Activated T-helper 17 cell treated with anti-CD3 and anti-CD28 coated beads, Interleukin-2, amount 50 U/mL, for 72 hours (primary cell): ENCODE measurements at places on chromosomes 1 and 21. TPM values are rescaled to one million over a fixed set of nuclear protein-coding genes. Genes with fewer than 3 reads are reported as not detected.
A peak's percentile ranks its signal among the peaks of the same experiment; 100 is the strongest.

- ATAC-seq = no peak
These were observed 37.2 kb upstream of the IPO9 start for GRCh38 chr1:201791779-201792173.

- peak; percentile 37 for ATAC-seq
These were observed 1.2 kb downstream of the ITPKB start for GRCh38 chr1:226737819-226738420.

GRCh38 chr1:9256332-9256731 is 21.8 kb downstream of the H6PD start:
- ATAC-seq = no peak

OR10Z1 gene
- total RNA-seq = not detected

DNA sequence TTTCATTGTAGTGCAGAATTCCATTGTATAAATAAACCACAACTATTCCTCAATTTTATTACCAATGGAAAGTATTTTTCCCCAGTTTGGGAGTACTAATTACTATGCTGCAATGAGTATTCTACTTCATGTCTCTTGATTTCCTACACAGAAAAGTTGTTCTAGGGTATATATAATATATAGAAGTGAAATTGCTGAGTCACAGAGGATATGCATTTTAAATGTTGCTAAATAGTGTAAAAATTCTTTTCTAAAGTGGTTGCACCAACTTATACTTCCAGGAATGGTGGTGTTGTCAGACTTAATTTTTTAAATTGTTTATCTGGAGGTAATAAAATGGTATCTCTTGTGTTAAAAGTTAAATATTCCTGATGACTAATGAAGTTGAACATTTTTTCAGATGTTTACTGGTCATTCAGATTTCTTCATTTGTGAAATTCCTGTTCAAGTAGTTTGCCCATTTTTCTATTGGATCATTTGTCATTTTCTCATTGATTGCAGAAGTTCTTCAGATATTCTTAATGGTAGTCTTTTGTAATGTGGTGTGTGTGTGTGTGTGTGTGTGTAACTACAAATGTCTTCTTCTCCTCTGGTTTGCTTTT is 19.1 kb upstream of the MYOG start:
- ATAC-seq = no peak

ANGPTL1 gene
- total RNA-seq = not detected

SEMA4A gene
- 17.6 TPM for total RNA-seq

OR2M3 gene
- total RNA-seq = not detected

GRCh38 chr21:33031152-33031911 is 5.6 kb downstream of the OLIG2 start:
- no peak for ATAC-seq

DNA sequence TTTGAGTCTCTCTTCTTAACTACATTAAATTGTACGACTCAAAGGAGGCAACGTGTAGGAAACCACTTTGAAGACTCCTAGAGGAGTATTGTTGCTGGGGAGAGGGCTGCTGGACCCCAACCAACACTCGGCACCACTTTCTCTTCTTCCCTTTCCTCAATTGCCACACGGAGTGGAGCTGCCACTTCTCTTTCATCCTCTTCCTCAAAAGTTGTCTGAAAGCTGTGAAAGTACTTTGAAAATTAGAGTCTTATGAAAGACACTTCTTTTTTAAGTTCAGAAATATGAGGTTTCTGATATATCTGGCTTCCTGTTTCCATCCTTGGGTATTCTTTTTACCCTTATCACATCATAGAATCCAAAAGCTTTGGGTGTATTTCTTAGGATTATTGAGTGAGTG is 59.5 kb downstream of the MRPS6 start:
- no peak for ATAC-seq

- no peak for ATAC-seq
These were observed 31.2 kb downstream of the MTARC1 start for GRCh38 chr1:220817907-220818306.

DNA sequence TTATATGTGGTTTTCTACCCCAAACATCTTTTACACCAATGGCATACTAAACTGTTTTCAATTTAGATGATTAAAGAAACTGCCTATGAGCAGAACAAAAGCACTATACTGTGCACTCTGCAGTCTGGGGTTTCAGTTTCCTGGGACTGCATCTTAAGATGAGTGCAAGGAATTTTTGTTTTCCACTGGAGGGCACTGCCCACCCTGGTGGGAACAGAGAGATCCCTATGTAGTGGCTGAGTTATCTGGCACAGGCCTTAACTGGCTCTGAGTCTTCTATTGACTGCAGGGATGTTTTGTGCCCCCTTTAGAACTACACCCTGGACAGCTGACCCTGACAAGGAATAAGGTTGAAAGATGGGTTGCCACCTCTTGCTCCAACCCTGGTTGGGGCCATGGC is 12.0 kb downstream of the PROK1 start:
- no peak for ATAC-seq

DNA sequence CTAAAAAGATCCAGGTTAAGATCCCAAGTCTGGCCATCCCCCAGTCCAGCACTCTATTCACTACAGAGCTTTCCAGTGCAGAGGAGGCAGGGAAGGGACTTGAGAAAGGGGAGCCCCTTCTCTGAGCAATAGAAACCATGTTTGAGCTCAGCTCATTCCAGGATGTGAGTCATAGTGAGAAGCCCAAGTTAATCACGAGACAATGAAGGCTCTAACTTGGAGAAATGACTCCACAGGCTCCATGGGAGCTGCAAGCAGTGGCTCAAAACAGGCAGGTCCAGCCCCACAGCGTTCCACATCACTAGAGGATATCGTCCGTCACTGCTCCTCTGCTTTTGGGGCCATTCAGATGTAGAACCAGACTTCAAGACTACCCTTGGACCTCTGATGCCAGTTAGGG is 59.1 kb downstream of the CAMK2N1 start:
- ATAC-seq = peak; percentile 94

DNA sequence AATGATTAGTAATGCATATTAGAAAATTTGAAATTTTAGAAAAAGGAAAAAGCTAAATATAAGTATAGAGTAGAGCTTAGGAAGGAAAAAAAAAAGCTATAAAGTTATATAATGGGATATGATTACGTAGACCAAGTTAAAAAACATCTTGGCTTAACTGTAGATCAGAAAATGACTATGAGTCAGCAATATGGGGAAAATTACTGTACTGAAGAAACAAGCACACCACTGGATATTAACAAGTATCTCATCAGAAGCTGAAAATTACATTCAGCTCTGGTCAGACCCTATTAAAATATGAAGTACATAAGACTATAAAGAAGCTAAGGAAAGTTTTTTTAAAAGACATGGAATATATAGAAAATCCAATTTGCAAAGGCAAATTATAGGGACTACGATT is 19.5 kb downstream of the DNAJC8 start:
- no peak for ATAC-seq

CELA2B gene
- total RNA-seq = not detected

- ATAC-seq = no peak
These were observed 111.6 kb upstream of the ZC3H12A start for GRCh38 chr1:37362594-37363385.

- ATAC-seq = no peak
These were observed 36.7 kb downstream of the SLC19A1 start for GRCh38 chr21:45505416-45506021.

DNA sequence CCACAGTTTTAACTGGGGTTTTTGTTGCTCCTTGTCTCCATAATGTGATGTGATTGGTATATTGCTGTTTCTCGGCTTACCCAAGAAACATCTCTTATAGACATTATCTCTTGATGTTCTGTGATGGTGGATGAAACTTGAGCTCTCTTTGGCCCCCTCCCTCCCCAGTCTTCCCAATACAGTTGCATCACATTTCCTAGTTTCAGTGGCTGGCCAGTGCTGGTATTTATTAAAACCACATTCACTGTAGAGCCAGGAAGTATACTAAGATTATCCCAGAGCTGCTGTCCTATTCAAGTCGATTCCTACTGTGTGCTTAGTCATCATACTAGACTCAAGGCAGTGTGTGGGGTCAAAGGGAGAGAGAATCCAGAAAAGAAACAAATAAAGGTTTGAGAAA is 244.4 kb downstream of the KAZN start:
- no peak for ATAC-seq

DNA sequence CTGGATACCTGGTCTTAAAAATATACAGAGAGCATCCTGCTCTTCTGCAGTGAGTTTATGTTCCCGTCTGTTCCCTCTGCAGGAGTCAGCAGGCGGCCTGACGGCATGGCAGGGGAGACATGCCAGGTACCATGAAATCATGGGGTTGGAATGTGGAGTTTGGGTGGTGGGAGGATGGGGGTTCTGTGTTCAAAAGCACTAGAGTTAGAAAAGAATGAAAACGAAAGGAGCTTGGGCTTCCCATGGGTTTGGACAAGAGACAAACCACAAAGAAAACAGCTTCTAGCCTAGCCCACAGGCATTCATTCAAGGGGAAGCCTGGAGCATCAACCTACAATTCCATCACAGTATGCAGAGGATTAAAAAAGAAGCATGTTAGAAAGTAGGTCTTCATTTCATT is 59.9 kb downstream of the WARS2 start:
- no peak for ATAC-seq

- no peak for ATAC-seq
These were observed 21.8 kb downstream of the PPFIA4 start for GRCh38 chr1:203048086-203048485.

- peak; percentile 35 for ATAC-seq
These were observed 75.1 kb downstream of the PGM1 start for GRCh38 chr1:63668298-63668697.

- peak; percentile 84 for ATAC-seq
These were observed 58.5 kb downstream of the TENT5C start for GRCh38 chr1:117664314-117664713.

OR2T2 gene
- total RNA-seq = not detected

GREM2 gene
- 3.4 TPM for total RNA-seq

RGS13 gene
- total RNA-seq = 0.19 TPM

- no peak for ATAC-seq
These were observed 1441.7 kb downstream of the PLA2G4A start for GRCh38 chr1:188270497-188270896.

DNA sequence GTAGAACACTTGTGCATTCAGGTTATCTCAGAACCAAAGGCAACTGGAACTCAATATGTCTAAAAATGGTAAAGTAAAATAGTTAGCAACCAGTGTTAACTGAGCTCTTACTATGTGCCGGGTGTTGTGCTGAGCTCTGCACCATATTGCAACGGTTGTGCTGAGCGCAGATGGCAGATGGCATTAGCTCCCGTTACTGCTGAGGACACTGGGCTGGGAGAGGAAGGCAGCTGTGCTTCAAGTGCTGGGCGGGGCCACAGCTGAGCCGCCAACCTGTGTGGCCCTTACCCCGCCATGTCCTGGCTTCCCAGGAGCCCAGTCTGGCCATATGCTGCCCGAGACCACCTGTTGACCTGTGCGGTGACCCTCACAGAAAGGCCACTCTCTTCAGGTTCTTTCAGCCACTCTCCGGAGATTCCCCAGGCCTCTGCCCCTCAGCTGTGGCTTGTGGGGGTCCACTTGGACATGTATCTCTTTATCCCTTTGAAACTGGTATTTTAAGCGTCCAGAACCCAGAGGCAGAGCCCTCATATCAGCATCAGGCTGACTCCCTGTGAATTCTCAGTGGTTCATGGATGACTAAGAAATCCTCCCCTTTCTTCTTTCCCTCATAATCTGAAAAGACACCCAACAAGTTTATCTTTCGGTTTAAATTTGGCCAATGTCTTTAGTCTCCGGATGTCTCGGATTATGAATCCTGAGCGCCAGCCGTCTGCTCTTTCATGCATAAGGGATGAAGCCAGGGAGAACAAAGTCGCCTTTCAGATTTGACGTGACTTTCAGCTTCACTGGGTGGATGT is 26.4 kb downstream of the LDLRAP1 start:
- no peak for ATAC-seq

- no peak for ATAC-seq
These were observed 10.8 kb upstream of the UBXN10 start for GRCh38 chr1:20174937-20175666.

KIF17 gene
- 0.06 TPM for total RNA-seq

GRCh38 chr1:159339536-159339935 is 37.4 kb downstream of the FCER1A start:
- no peak for ATAC-seq

- ATAC-seq = peak; percentile 84
These were observed 42.9 kb upstream of the CD2 start for GRCh38 chr1:116711263-116711840.

AADACL3 gene
- not detected for total RNA-seq

CCT3 gene
- total RNA-seq = 185 TPM

PTPRC gene
- 366 TPM for total RNA-seq

GBP4 gene
- total RNA-seq = 36.5 TPM

- ATAC-seq = no peak
These were observed 21.0 kb downstream of the PRKAA2 start for GRCh38 chr1:56666112-56666608.

DNA sequence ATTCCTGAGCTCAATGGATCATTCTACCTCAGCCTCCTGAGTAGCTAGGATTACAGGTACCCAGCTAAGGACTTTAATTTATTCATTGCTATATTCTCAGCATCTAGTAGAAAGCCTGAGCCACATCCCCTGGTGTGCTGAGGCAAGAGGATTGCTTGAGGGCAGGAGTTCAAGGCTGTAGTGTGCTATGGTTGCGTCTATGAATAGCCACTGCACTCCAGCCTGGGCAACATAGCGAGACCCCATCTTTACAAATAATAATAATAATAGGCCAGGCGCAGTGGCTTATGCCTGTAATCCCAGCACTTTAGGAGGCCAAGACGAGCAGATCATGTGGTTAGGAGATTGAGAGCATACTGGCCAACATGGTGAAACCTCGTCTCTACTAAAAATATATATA is 3.3 kb upstream of the RPS6KA1 start:
- ATAC-seq = no peak

DNA sequence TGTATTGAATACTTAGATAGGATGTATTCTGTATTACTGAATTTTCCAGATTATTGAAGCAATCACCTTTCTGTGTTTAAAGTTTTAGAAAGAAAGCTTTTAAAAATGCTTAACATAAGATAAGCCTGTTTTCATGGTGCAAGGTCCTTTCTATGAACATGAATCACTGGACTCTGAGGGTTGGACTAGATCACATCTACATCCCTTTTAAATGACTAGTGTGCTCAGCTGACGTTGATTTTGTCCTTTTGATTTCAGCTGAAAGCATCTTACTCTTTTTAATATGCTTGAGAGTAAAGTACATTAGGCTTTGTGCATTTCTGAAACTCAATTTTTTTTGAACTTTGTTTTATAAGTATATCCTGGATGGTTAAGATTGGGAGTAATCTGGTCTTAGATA is 16.2 kb downstream of the MIER1 start:
- ATAC-seq = no peak

DNA sequence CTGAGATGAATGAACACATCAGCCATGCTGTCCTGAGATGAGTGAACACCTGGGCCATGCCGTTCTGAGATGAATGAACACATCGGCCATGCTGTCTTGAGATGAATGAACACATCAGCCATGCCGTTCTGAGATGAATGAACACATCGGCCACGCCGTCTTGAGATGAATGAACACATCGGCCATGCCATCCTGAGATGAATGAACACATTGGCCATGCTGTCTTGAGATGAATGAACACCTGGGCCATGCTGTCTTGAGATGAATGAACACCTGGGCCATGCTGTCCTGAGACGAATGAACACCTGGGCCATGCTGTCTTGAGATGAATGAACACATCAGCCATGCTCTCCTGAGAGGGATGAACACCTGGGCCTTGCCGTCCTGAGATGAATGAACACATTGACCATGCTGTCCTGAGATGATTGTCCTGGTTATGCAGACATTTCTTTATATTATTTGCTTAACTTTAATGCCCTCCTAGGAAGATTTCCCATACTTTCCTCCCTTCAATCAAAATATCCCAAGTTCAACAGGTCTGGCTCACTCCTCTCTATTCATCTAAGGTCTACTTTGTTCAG is 48.6 kb upstream of the COL6A1 start:
- ATAC-seq = no peak
